ENCODE measurements at places on chromosomes 6 and 20.

- DNase-seq = no peak
These were observed 15.6 kb downstream of the SLC17A1 start for GRCh38 chr6:25816252-25816651.

DNA sequence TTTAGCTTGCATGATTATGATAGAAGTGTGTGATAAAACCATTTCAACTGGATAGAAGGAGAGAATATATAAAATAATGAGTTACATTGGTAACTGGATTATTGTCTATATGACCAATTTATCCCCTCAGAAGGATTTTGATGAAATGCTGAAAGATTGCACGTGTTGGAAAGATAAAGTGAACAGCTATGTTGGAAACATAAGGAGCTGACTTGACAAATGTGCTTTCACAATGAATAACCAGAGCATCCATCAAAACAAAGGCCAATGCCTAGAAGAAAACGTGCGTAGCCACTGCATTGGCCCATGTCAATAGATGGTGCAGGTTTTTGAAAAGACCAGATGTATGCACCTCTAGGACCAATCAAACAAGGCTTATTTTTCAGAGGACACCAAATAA is 168.8 kb downstream of the TMEM200A start:
- no peak for DNase-seq

GRCh38 chr20:38838326-38838725 is 32.8 kb downstream of the PPP1R16B start:
- no peak for DNase-seq

DNA sequence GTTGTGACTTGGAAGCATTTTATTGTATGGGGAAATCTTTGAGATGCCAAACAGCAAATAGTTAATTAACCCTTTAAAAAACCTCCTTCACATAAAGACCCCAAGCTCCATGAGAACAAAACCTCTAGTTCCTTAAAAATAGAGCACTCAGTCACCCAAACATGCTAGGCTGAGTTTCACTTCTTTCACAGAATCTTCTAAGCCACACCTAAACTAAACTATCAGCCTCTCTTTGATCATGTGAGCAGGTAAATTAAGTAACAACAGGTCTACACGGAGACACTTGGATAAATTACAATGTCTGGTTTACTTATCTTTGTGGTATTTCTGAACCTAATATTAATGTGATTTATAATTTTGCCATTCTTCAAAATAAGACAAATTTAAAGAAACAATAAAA is 205.2 kb upstream of the MARCKS start:
- no peak for DNase-seq

DNA sequence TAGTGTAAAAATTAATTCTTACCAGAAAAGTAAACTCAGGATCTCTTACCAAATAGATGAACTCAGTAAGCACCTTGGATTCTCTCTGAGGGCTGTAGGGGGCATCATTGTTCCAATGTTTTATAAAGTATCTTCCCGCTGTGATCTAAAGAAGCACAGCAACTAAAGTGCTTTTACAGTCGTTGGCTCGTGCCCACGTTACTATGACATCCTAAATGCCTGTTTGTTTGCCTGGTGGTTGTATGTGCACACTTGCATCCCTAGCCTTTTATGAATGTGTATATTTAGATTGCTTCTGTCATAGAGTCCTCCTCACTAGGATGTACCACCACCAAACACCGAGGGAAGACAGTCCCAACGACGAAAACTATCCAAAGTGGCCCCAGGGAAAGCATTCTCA is 34.5 kb downstream of the SLX4IP start:
- DNase-seq = peak; percentile 93

- DNase-seq = no peak
These were observed 37.7 kb upstream of the PKHD1 start for GRCh38 chr6:52125139-52125538.

DNA sequence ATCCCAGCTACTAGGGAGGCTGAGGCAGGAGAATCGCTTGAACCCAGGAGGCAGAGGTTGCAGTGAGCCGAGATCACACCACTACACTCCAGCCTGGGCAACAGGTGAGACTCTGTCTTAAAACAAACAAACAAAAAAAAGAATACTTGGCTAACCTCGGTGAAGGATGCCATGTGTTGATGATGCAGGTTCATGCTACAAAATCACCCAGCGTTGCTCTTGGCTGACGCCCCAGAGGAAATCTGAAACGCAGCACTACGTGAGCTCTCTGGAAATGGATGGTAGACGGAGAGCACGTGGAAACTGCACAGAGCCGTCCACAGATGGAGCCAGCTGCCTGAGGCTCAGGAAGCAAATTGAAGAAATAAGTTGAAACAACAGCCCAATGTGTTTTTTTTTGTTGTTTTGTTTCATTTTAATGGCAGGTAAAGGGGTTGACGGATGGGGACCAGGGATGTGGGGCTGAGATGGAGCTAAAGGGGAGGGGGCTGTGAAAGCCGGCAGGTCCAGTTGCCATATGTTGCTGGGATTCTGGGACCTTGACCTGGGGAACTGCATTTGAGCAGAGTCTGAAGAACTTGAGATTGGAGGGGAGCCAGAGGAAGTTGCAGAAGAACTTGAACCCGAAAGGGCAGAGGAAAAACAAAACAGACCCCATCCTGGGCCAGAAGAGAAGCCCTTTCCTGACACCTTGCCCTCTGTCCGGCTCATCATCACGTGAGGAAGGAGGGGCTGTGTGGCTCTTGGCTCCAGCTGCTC is 12.8 kb upstream of the MANBAL start:
- DNase-seq = peak; percentile 57

DNA sequence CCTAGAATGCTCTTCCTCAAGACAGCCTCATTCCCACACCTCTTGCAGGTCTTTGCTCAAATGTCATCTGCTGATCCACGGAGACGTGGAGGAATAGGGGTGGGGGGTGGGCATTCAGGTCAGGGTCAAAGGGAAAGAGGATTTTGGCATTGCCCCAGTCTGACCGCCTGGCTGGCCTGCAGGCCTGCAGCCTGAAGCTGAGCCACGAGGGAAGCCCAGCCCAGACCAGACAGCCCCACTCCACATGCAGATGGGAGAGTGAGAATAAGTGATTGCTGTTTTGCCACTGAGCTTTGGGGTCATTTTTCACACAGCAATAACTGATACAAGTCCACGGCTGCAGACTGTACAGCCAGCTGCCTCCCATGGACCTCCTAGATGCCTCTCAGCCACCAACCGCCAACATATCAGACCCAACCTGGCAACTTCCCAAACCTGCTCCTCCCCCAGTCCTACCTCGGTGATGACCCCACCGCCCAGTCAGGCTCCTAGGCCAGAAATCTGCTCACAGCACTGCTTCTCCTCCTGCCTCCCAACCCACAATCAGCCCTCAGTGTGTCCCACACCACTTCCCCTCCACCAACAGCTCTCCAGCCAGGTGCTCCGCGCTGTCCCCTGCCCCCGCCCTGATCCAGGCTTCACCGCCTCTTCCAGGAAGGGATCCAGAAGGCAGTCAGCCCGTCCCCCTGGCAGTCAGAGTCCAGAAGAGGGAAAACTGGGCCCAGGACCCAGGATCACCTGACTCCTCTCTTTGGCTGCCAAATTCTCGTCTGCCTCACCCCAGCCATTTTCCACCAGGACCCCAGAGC is 14.0 kb downstream of the KIAA1755 start:
- no peak for DNase-seq

DNA sequence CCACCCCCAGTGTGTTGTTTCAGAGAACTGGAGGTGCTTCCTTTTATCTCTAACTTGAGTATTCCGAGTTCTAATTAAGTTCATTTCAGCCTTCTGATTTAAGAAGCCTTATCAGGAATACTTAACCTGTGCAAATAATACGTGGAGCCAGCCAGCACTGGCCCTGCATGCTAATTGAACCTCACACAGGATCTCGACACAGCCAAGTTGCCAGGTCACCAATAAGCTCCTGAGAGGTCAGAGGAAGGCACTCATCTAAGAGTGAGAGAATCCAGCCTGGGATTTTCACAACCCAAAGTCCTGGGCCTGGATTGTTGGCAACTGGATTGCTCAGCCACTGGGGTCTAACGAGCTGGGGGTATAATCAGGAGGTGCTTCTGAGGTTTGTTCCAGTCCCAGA is 157.7 kb upstream of the LRFN2 start:
- no peak for DNase-seq

DNA sequence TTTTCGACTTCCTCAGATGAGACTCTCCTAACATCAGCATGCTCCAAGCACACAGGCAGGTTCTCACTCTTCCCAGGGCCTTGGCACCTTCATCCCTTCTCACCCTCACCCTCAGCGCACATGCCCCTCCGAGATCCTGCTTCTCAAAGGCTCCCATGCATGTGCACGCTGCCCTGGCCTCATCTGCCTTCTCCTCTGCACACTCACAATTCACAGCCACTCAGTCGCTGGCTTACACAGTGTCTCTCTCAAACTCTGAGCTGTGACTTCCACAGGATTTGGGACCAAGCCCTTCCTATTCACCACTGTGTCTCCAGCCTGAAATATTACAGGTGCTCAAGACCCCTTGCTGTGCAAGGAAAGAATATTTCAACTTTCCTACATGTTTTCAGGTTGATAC is 30.3 kb downstream of the WDR27 start:
- DNase-seq = no peak

- DNase-seq = no peak
These were observed 332.2 kb upstream of the RSPO3 start for GRCh38 chr6:126786262-126786661.

GRCh38 chr20:17661121-17661744 is 20.8 kb downstream of the RRBP1 start:
- no peak for DNase-seq

DNA sequence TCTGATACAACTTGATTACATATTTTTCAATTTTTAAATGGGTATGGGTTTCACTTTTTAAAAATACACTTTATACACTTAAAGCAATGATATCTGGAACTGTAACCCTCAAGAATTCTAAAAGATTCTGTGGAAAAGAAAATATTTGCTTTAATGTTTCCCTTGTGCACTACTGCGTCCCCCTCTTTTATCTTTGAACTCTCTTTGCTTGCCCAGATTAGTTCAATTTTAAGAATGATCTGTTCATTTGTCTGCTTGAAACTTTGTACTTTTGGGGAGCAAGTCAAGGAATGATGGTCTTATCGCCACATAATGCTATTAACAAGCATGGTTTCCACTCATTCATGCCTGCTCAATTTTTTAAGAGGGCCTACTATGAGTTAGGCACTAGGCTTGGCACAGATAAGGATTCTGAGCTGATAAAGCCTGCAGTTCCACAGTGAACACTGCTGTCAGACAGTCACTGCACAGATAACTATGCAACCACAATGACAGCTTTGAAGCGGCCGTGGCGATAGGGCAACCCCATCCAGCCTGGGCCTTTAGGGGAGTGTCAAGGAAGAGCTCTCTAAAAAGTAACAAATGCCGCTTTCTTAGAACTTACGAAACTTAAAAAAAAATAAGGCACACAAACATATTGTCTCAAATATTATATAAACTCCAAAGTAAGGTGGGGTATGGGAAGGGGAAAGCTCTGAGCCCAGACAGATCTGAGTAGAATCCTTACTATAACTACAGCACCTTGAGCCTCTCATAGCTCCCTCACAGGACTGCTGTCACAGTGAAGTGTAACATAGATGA is 29.7 kb downstream of the FYN start:
- no peak for DNase-seq

- no peak for DNase-seq
These were observed 169.5 kb upstream of the LAMA2 start for GRCh38 chr6:128713461-128713860.

DNA sequence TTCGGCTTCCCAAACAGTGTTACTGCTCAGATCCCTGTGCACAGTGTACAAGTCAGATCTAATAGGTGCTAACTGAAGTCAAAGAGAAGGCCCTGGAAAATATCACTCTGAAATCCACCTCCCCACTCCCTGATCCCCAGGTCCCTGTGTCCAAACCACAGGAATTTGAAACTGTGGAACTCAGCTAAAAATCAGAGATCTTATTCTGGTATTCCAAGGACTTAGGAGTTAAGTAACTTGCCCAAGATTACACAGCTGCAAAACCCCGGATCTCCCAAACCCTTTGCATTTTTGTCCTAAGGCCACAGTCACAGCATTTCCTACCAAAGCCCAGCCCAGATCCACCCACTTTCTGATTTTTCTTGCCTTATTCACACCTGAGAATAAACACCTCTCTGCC is 32.3 kb upstream of the SLC23A2 start:
- DNase-seq = no peak

DNA sequence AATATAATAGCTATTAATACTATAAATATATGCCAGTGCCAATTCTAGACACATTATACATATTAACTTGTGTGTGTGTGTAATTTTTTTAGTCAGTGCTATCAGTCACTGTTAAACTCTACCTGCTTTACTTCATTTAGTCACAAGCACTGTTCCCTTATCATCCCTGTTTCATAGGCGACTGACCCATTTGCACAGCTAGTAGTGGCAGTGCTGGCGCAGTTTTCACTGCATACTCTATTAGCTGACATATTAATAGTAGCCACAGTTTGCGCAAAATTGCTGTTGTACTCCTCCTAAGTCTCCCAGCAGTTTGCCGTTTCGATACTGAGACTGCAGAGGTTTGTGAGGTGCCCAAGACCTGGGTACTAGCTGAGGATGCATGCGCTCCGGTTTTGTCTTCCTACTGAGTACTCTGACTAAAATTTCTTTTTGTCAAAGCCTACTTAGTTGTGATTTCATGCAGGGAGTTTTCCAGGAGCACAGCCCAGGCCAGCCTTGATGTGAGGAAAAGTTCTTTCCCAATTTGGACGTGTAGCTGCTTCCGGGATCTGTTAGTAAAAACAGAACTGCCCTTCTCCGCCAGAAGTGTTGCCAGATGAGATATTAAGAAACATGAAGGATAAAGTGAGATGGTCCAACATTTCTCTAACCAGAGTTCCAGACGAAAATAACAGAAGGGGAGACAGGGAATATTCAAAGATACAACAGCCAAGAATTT is 5.6 kb downstream of the BAG2 start:
- no peak for DNase-seq

- no peak for DNase-seq
These were observed 19.0 kb upstream of the VSX1 start for GRCh38 chr20:25100914-25101313.

GRCh38 chr6:13600036-13600435 is 15.1 kb upstream of the NOL7 start:
- no peak for DNase-seq

DNA sequence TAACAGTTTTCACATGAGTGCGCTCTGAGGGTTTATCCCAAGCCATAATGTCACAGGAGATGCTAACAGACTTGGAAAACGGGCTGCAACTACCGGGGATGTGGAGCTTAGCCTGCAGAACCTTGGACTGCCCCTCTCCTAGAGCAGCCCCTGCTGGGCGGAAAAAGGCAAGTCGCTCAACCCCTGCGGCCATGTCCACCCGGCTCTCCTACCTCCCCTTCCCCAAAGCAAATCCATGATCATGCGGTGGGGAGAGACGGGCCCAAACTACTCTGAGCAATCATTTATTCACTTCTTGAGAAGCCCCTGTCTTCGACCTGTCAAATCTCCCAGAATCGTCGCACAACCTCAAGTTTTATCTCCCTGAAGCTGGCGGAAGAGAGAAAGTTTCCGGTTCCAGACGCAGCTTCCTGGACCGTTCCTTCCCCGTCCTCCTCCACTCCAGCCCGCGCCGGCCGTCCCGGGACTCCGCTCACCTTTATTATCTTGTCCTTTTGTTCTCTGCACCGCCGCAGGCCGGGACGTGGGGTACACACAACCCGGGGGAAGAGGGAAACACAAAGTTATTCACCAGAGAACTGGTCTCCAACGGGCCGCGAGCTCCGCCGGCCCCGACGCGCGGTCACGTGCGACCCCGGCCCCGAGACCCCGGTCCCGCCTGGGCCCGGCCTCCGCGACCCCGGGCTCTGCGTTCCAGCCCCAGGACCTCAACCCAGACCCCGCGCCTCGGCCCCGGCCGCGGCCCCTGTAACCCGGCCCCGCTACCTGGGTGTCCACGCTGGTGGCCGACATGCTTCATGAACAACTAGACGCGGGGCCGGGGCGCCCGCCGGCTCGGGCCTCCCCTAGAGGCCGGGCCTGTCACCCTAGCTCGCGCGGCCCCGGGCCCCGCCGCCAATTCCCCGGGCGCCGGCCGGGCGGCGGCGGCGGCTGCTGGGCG is 560 bp downstream of the YTHDF1 start:
- DNase-seq = no peak
